ENCODE measurements at places on chromosomes 12 and 14. TPM values are rescaled to one million over a fixed set of nuclear protein-coding genes. Genes with fewer than 3 reads are reported as not detected.

- no peak for DNase-seq
These were observed 755.6 kb downstream of the MED13L start for GRCh38 chr12:115521771-115522409.

KDM5A gene
- total RNA-seq, result 89.8 TPM

SLC5A8 gene
- total RNA-seq, result not detected

E2F7 gene
- 0.99 TPM for total RNA-seq
